CD4-positive, alpha-beta T cell treated with Interleukin-1 beta for 1 hour (primary cell): ENCODE measurements at places on chromosomes 12 and 14.

GRCh38 chr12:103840876-103841689, at the start of gene NT5DC3:
Gene NT5DC3 (minus strand): TSS chr12:103841234. CDS start chr12:103841156, 78 bp downstream.
- peak; percentile 87 for DNase-seq

DNA sequence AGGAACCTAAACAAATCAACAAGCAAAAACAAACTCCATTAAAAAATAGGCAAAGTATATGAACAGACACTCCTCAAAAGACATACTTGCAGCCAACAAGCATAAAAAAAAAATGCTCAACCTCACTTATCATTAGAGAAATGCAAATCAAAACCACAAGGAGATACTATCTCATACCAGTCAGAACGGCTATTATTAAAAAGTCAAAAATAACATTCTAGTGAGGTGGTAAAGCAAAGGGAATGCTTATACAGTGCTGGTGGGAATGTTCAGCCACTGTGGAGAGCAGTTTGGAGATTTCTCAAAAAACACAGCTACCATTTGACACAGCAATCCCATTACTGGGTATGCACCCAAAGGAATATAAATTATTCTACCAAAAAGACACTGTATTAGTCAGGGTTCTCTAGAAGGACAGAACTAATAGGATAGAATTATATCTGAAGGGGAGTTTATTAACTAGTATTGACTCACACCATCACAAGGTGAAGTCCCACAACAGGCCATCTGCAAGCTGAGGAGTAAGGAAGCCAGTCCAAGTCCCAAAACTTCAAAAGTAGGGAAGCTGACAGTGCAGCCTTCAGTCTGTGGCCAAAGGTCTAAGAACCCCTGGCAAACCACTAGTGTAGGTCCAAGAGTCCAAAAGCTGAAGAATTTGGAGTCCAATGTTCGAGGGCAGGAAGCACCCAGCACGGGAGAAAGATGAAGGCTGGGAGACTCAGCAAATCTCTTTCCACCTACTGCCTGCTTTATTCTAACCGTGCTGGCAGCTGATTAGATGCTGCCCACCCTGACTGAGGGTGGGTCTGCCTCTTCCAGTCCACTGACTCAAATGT, 101.6 kb upstream of the KRAS start:
- DNase-seq, result no peak

DNA sequence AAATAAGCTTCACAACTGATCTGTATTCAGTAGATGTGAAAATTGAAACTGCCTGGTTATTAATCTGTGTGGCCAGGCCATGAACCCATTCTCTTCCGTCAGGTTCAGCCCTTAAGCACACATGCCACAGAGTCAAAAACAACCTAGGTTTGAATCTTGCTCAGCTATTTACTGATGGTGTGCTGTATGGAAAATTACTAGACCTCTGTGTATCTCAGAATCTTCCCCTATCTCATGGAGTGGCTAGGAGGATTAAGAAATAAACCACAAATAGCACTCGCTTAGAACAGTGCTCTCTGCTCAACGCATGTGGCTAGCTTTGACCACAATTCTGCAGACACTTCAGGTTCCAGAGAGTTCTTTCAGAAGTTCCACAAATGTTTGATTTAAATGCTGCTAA, 240.7 kb upstream of the PLEKHG7 start:
- DNase-seq, result peak; percentile 43

- DNase-seq, result no peak
Measured at GRCh38 chr14:69688299-69688649, 76.9 kb downstream of the SUSD6 start.

GRCh38 chr14:90983560-90983959, 76.9 kb downstream of the RPS6KA5 start:
- DNase-seq, result no peak
